ENCODE measurements at places on chromosomes 4 and X. TPM values are rescaled to one million over a fixed set of nuclear protein-coding genes. Genes with fewer than 3 reads are reported as not detected.

The CACNA1F gene
- not detected for total RNA-seq

The PRRG1 gene
- total RNA-seq = 15.3 TPM

The IL3RA gene
- 0.09 TPM for total RNA-seq

The TKTL2 gene
- total RNA-seq = not detected

The MAGED4 gene
- 14.7 TPM for total RNA-seq

DNA sequence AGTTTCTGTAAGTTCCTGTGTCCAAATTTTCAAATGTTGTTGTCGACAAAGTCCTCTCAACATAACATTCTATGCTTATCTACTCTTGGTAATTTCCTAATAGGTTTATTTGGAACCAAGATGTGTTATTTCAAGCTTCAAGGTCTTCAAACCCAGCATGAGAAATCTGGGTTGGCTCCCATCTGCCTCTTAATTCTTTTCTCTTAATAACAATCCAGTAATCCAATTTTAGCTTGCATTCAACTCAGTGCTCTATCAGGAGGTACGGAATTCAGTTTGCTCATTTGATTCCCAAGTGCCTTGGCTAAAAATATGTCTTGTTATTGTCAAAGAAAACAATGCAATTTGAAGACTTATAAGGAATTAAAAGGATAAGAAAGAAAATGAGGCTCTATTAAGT lies 235.5 kb upstream of the MID1 start:
- peak; percentile 56 for DNase-seq

The FAM47A gene
- total RNA-seq = not detected

DNA sequence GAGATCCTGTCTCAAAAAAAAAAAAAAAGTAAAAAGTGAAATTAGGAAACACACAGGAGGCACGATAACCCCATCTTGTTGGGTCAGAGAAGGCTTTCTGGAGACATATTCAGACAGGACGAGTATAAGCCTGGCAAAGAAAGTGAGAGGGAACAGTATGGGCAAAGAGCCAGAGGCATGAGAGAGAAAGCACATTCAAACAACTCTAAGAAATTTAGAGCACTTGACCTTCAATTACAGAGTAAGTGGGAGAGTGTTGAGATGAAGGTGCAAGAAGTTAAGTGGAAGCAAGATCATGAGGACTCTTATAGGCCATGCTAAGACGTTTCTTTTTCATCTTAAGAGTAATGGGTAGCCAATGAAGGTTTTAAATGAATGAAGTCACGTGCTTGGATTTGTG lies 70.4 kb downstream of the ELOVL6 start:
- DNase-seq = no peak

DNA sequence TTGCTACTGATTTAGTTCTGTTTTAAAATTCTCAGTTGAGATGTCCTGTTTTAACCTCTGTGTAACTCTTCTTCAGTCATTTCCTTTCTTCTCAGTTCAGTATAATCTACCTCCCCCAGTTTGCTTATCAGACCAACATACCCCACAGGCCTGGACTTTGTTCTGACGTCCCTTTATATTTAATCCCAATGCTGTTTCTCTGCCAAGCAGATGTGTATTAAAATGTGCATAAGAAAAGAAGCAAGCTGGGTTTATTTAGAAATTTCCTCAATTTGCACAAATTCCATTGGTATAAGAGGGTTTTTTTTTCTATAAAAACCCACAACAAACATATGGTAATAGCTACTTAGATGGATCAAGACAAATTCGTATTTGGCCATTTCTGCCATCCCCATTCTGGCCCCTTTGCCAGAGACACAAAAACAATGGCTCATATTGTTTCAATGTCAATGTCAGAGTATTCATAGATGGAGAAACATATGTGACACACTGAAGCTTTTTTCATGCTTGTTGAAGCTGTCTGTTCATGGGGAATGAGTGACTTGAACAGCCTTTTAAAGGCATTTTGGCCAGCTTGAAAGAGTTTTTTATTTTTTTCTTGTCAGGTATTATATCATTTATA lies 24.5 kb downstream of the HCCS start:
- no peak for DNase-seq

DNA sequence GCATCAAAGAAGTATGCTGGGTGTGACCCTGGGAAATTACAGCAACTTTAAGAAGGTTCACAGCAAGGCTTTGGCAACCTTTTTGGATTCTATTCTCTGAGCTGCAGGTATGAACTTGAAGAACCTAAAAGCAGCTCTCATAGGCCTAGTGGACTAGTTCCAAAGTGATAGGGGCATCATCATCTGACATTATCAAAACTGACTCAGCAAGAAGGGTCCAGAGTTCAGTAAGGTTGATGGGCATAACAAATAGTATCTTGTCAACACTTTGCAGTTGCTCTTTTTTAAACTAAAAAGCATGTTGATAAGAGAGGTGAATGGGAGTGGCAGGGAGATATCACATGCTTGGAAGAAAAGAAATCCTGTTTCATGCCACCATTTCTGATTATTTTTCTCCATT lies 249.3 kb downstream of the ZNF674 start:
- DNase-seq = no peak

The NLGN3 gene
- total RNA-seq = 1.5 TPM

GRCh38 chr4:128590034-128590740 lies 219.3 kb upstream of the JADE1 start:
- no peak for DNase-seq

All from fibroblast of the aortic adventitia (primary cell).